ENCODE measurements at places on chromosomes 2 and 18.

GRCh38 chr2:192546565-192546964 lies 351.8 kb upstream of the TMEFF2 start:
- DNase-seq, result no peak

GRCh38 chr2:205688417-205689200 lies 6.3 kb downstream of the NRP2 start:
- DNase-seq, result no peak

DNA sequence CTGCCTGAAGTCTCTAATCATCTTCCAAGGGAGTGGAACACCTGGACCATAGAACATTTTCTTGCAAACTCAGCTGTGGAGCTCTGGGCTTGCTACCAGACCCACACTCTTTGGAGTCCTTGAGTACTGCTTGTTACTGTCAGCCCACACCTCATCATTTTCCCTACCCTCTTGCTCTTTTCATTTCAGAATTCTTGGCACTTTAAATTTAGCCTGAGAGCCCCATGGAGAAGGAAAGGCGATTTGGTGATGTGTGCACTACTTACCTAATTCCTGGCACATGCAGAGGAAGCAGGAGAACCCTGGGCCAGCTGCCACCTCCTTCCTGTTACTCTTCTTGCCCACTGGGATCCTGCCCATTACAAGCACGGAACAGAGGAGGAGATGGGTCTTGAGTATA lies 31.7 kb downstream of the TMEM178A start:
- no peak for DNase-seq

DNA sequence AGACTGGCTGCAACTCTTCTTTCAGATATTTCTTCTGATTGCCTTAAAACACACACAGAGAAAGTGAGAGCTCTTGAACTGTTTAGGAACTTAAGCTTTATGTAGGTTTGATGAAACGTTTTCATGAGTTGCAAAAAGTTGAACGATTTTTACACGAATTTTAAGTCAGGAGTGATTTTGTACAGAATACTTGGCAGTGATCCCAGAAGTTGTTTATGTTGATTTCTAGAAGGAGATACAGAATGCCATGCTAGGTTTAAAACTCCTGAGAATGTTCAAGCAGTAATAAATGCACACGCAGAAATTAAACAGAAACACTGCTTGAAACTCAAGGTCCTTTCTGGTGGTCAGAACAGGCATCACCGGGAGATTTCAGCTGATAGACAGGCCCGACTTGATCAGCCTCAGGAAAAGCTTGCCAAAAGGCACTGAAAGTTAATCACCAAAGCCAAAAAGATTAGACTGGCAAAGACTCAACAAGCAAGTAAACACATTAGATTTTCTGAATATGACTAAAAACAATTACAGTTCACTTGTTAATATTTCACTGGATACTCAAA lies 123.1 kb downstream of the SOCS6 start:
- peak; percentile 10 for DNase-seq

DNA sequence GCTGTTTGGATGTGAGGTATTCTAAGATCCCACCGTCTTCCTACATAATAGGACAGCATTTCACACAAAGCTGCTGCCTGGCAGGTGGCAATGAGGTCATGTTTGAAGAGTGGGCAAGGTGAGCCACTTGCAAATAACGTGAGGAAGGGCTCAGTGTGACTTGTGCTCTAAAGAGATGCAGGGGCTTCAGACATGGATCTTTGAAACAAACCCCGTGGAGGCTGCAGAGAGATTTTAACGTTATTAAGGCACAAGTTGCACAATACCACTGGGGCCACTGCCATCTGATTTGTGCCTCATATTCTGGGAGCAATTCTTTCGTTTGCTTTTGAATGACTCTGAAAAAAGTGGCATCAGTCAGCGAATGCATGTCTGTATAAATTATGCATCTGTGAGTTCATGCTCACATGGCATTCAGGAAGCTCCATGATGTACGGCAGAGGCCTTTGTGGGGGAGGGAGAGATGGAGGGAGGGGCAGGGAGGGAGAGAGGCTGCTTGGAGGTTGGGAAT lies 362.0 kb downstream of the SOX11 start:
- no peak for DNase-seq

DNA sequence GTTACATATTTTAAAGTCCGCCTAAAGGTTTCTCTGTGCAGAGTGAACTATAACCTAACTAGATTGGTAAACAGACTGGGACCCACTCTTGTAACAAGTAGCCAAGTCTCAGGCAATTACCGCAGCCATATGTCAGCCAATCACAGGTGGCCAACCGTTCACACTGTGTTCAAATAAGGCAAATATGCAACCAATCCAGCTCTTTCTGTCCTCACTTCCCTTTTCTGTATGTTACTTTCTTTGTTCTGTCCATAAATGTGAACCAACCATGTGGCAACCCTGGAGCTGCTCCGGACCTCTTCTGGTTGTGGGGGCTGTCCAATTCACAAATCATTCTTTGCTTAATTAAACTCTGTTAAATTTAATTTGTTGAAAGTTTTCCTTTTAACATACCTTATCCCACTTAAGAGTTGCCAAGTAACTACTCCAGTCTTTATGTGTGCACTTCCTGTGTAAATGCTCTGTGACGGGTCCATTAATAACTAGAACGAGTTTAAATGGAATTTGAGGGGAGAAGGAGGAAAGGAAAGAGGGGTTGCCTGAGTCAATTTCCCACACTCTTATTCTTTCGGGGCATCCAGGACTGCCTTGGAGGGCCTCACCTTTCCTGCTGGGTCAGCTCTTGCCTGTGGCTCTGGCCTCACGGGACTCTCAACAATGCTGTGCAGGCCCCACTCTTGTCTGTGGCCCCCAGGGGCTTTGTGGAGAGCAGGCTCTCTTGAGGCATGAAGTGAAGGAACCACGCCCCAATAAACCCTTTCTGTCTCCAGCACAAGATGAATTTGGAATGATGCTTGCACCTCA lies 6.6 kb upstream of the RPL37A start:
- no peak for DNase-seq

DNA sequence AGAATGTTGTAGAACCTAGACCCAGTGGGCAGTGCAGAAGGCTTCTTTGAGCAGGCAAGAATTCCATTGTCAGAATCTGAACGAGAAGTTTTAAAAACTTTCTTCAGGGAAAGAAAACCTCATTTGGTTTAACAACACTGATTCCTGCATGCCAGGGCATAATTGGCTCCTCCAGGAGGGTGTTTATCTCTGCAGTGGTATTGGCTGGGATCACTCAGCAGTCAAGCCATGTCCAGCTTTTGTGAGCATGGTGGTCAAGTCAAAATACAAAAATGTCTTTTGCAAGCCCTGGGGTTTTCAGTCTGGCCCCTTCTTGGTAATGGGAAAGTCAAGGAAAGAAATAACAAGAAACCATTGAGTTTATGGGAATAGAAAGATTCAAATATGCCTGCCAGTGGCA lies 28.3 kb downstream of the FHOD3 start:
- no peak for DNase-seq
